ENCODE measurements at places on chromosomes 1 and 21.

DNA sequence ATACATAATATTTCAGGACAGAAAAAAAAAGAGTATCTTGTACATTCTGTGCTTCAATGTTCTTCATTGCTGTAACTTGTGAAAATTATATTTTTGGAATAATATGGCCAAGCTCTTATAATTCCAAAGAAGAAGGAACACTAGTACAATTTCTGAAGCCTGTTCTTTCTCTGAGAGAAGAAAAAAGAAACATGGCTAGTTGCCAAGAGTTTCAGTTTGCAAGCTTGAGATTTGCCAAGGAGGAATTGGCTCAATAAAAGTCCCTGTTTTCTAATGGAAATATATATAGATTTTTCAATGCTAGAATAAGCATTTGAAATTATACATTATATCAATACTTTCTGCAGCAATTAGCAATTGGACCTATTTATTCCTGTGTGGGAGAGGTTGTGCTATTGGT, 285.2 kb upstream of the NEGR1 start:
- DNase-seq = no peak

DNA sequence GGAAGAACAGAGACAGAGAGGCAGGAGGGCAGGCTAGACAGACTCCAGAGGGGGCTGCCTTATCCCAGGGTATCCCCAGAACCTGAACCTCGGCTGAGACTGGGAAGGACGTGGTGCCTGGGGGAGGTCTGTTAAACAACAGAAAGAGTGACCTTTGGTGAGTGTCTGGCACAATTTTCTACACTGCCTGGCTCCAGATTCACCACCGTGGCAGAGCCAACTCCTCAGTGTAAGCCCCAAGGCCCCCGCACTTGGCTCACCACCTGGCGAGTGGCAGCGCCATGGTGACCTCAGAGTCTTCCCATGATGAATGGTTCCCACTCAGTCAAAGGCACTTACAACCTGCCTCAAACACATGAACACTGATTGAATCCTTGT, 6.5 kb downstream of the RD3 start:
- DNase-seq = no peak

DNA sequence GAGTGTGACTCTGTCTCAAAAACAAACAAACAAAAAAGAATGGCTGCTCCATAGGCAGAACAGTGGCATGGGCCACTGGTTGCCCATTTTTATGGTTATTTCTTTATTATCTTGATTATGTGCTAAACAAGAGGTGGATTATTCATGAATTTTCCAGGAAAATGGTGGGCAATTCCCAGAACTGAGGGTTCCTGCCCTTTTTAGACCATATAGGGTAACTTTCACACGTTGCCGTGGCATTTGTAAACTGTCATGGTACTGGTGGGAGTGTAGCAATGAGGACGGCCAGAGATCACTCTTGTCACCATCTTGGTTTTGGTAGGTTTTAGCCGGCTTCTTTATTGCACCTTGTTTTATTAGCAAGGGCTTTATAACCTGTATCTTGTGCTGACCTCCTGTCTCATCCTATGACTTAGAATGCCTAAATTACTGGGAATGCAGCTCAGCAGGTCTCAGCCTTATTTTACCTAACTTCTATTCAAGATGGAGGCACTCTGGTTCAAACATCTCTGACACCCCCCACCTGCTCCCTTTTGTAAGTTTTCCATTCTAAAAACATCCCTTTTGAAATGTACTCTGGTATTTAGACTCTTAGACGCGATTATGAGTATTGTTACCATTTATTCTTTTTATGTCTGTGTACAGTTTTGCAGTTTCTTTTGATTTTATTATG, 57.1 kb downstream of the RAVER2 start:
- no peak for DNase-seq

- DNase-seq = no peak
Observed at GRCh38 chr21:35226968-35227744, 178.1 kb upstream of the RUNX1 start.

- DNase-seq = no peak
Observed at GRCh38 chr1:184387476-184388318, 868 bp downstream of the C1orf21 start.

- DNase-seq = no peak
Observed at GRCh38 chr1:205572421-205572820, 59.4 kb downstream of the ELK4 start.

GRCh38 chr21:37119421-37120218, 46.6 kb downstream of the TTC3 start:
- no peak for DNase-seq

Data from stimulated activated CD4-positive, alpha-beta T cell treated with anti-CD3 and anti-CD28 coated beads, TNF-alpha, amount 100 ng/mL, for 1 hour (primary cell).